ENCODE measurements at places on chromosomes 11 and 22.
A peak's percentile ranks its signal among the peaks of the same experiment; 100 is the strongest.

GRCh38 chr11:99584830-99585229 lies 564.1 kb downstream of the CNTN5 start:
- DNase-seq = no peak

DNA sequence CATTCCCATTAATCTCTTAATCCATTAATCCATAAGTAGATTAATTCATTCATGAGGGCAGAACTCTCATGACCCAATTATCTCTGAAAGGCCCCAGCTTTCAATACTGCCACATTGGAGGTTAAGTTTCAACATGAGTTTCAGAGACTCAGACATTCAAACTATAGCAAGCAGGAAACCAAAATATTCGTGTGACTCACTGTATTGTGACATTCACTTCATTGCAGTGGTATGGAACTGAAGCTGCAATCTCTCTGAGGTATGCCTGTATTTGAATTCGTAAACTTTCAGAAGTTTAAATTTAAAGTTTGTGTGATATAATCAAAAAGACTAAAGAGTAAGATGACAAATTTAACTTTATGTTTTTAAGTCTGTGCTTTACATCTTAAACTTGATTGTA lies 2.9 kb upstream of the OR52J3 start:
- DNase-seq = peak; percentile 16

DNA sequence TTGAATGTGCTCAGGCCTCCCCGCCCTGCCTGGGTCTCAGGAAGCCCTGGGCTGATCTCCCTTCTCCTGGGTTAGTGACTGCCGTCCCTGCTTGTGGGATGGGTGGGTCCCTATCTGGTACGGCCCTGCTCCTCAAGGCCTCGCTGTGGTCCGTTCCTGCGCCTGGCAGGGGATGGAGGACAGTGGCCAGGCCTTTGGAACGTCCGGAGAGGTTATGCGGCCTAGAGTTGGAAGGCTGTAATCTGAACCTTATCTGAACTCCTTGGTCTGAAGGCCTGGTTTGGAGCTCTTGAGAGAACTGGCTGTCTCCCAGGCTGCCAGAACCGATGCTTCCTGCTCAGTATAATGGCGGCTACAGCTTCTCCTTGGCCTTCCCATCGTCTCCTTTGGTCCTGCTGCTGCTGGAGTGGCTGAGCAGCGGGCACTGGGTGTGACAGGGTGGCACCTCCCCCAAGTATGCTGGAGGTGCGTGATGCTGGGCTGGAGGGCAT lies 72.8 kb downstream of the FLI1 start:
- DNase-seq = peak; percentile 28

- peak; percentile 35 for DNase-seq
Measured at GRCh38 chr11:7677796-7678201, 4.5 kb upstream of the CYB5R2 start.

DNA sequence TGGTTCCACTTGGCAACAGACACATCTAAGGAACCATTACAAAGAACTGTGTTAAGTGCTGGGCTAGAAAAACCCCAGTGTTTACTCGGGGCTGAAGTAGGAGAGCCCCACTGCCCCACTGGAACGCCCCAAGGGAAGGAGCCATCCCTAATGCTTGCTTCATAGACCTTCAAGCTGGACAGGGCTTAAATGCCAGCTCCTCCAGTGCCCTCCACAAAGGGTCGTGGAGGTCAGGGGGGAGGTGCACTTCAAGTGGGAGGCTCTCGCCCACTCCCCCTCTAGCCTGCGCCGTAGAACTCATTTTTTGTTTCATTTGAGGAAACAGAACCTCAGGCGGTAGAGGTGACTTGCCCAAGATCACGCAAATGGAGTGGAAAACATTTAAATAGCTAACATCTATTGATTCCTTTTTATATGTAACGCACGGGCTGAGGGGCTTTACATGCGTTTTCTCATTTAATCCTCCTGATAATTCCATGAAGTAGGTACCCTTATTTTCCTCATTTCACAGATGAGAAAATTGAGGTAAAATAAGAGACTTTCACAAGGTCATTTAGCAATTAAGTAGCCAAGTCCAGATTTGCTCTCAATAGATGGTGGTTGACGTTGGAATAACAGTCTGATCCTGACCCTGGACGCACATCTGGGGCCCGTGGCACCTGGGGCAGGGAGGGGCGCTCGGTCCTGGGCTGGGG lies 545 bp upstream of the ZDHHC13 start:
- no peak for DNase-seq

DNA sequence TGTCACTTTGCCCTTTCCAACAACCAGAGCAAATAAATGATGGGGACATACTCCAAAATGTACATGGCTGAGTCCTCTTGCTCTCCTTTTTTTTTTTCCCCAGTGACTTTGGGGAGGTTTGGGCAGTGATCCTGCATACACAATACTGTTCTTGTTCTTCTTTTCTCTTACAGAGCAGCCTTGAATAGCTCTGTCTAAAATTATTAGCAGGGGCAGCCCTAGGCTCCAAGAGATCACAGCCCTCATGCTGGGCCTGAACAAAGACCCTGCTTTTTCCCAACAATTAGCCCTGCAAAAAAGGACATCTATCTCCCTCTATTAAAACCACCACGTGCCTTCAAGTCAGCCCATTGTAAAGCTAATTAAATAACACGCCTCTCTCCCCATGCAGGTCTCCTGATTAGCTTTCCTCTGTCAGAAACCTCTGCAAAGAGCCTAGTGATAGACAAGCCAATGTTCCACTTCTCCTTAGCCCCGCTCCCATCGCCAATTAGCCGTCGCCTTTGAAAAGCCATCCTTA lies 54.7 kb downstream of the ETS1 start:
- DNase-seq = no peak

GRCh38 chr22:48425091-48425506 lies 1402.6 kb downstream of the BRD1 start:
- no peak for DNase-seq

DNA sequence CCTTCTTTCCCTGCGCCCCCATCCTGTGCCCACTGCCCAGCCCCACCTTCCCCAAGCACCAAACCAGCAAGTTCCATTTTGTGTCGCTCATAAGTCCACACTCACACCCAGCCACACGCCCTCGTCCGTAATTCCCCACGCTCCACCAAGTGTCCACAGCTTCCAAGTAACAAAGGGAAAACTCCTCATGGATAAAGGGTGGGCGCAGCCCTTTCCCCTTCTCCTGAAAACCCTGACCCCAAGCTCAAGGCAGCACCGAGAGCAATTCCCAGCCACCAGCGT lies 458 bp downstream of the FXYD6 start:
- DNase-seq = no peak

DNA sequence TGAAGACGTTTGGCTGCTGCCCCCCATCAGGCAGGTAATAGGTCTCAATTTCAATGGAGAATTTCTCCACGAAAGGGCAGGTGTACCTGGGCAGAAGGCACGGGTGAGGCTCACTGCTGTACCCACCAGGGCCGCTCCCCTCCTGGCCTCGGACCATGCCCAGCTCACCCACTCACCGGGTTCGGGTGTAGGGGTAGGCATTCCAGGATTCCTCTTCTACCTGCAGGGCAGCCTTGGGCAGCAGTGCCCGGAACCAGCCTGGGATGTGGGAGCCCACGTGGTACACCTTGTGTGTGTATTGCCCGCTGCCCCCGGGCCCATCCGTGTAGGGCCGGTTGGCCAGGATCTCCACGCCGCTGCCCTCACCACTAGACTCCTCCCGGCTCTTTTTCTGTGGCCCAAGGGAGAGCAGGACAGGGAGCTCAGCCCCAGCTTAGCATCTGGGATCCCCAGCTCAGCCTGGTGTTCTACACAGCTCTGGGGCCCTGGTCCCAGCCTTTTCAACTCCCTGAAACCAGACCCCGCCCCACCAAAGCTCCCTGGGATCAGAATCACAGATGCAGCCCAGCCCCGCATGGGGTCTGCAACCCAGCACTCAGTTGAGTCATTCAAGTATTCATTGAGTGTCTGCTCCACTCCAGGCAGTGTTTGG lies 2.7 kb downstream of the PITPNM1 start:
- DNase-seq = no peak

- DNase-seq = no peak
Measured at GRCh38 chr11:67349036-67349435, 4.3 kb downstream of the POLD4 start.

DNA sequence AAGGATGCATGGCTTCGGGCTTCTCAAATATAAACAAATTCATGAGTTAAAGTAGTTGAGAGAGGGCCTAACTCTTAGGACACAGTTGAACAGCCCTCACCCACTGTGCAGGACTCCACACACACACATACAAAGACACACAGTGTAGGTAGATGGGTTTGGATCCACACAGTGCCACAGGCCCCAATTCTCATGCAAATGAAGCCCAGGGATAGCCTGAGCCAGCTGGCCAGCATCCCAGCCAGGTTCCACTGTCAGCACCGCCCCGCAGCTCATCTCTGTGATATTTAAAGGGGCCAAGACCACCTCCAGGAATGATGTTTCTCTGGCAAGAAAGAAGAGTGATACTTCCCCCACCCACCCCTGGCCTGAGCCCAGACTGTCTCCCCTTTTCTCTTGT lies 11.7 kb downstream of the SLC35C1 start:
- DNase-seq = no peak

GRCh38 chr11:57320067-57320718 lies 4.6 kb downstream of the TNKS1BP1 start:
- no peak for DNase-seq

GRCh38 chr22:45617948-45618347 lies 53.7 kb upstream of the ATXN10 start:
- no peak for DNase-seq

DNA sequence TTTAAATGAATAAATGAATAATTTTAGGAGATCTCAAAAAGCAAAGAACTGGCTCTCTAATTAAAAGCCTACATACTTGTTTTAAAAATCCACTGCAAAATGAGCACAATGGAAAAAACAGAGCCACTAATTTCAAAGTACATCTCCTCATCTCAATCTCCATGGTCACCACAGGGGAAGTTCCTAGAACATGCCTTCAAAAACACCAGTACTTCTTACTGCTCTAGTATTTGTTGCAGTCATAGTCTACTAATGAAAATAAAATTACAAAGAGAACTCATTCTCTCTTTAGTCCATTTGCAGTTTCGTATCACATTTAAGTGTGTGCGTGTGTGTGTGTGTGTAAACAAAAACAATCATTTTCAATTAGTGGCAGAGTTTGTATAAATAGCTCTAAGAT lies 54.0 kb downstream of the PIK3C2A start:
- DNase-seq = no peak

- peak; percentile 43 for DNase-seq
Measured at GRCh38 chr11:60985991-60986915, 14.8 kb downstream of the CD6 start.

- DNase-seq = no peak
Measured at GRCh38 chr11:111388420-111388819, 9.3 kb upstream of the POU2AF1 start.

DNA sequence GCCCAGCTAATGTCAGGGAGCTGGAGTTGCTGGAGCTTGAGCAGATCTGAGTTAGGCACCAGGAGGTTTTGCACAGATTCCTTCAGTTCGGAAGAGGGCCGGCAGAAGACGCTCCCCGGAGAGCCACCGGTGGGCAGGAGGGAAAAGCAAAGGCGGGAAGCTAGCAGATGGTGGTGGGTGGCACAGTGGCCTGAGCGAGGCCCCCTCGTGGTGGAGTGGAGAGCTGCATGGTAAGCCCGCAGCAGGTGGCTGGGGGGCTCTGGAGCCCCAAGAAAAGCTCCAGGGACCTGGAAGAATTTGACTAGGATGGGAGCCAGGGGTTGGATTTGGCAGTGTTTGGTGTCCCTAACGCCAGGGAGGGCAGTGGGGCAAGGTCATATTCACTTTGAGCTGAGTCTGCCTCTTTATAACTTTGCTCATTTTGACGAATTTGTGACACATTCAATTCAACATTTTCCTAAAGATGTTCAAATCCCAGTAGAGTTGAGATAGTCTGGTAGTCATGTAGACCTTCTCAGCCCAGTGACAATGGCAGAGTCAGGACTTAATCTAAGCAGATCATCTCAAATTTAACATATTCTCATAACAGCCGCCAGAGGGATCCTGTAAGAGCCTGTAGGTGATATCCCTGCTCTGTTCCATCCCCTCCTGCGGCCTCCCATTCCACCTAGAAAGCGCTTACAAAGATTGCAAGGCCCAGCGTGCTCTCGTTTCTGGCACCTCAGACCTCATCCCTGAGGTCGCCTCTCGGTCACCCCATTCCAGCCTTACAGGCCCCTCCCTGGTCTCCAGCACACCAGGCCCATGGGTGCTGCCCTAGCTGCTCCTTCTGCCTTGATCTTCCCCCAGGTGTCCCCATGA lies 57.9 kb downstream of the TRIM29 start:
- no peak for DNase-seq

DNA sequence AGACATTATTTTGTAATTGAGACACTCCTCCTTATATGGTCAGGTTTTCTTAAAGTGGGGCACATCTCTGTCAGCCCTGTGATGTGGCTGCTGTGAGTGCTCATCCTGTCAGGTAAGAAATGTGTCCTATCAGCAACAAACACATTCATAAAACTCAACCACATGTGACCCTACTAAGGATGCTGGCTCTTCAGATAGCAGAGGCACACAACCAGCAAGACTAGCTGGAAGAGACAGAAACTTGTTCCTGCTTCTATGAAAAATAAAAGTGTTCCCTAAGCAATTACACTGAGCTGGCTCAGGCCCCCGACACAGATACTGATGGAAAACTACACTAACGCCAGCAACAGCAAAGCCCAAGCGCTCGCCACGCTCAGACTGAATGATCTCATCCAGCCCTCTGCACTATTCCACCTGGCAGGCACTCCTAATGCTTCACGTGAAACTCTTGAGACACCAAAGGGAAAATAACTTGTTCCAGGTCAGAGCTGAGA lies 49.8 kb upstream of the CYP2D6 start:
- DNase-seq = peak; percentile 58

GRCh38 chr11:78460471-78460870 lies 42.9 kb upstream of the GAB2 start:
- DNase-seq = peak; percentile 37

DNA sequence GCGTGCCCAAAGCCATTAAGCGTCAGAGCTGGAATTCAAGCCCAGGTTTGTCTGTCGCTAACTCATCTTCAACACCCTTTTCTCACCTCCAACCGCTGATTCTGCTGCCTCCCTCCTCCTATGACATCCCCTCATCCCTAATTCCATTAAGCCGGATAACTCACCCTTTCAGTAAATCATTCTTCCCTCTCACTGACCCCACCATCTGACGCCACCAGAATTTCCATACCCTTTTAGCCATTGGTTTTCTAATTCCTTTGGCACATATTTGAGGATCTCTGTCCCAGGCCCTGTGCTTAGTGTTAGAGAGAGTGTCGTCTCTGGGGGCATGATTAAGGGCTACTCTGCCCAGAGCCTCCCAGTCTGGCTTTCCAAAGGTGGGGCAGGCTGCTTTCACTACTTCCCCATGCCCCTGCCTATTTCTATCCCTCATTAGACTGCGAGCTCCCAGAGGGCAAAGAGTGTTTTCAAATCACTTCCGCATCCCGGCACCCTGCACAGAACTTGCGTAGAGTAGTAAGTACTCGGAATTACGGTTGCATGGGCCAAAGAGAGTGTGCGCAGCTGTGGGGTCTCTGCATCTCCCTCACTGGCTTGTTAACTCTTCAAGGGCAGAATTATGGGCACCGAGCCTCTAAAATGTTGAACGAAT lies 3.9 kb downstream of the KLHL35 start:
- no peak for DNase-seq

Measured in fibroblast of mammary gland (primary cell).